ENCODE measurements at places on chromosomes 2 and 18. TPM values are rescaled to one million over a fixed set of nuclear protein-coding genes. Genes with fewer than 3 reads are reported as not detected.

PROM2 gene
- total RNA-seq: 16.5 TPM

C2orf15 gene
- total RNA-seq: 1.8 TPM

IL1RL2 gene
- total RNA-seq: 0.12 TPM

STK25 gene
- total RNA-seq: 66.2 TPM

DNA sequence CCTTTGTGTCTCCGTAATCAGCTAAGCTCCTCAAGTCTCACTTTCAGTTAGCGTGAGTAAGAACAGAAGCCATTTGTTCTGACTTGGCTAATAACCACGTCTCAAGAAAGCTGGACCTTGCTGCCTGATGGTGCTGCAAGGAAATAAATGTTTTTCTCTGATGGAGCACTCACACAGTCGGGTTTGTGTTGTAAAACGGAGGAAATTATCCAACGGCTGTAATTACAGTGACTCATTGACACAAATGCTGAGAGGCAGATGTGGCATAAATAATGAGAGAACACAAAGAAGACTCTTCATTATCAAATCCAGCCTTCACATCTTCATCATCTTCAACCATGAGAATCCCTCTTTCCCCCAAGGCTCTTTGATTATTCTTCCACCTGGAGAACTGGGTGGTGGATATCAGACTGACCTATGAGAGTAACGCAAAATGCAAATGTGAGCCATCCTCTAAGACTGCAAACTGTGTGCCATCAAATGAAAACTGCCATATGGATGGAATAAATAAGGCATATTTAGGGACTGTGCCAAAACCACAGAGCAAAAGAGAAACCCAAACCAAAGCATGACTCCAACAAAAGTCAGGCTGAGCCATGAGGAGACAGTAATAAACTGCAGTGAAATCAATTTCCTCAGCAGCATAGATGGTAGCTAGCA, 252.6 kb downstream of the RND3 start:
- DNase-seq: no peak

GRCh38 chr2:187338679-187339121, 109.4 kb downstream of the CALCRL start:
- no peak for DNase-seq

- DNase-seq: no peak
These were observed 587 bp downstream of the SUMO1 start for GRCh38 chr2:202237787-202238233.

DNA sequence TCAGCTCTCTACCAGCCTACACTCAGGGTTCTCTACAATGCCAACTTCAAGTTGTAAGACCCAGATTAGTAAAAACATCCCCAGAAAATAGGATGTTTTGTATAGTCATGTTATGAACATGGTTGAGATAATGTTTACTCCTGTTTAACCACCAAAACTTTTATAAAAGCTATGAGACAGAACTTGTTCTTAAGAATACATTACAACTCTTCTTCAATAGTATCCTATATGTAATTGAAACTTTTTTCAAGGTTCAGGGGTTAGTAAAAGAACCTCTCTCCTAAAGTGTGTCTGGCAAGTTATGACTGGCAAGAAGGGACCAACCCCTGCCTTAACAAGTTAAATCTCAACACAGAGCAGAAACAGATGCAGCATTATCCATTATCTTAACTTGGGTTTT, 118.8 kb upstream of the STK17B start:
- DNase-seq: no peak

- DNase-seq: no peak
These were observed 19.6 kb downstream of the EHD3 start for GRCh38 chr2:31253356-31254131.

DNA sequence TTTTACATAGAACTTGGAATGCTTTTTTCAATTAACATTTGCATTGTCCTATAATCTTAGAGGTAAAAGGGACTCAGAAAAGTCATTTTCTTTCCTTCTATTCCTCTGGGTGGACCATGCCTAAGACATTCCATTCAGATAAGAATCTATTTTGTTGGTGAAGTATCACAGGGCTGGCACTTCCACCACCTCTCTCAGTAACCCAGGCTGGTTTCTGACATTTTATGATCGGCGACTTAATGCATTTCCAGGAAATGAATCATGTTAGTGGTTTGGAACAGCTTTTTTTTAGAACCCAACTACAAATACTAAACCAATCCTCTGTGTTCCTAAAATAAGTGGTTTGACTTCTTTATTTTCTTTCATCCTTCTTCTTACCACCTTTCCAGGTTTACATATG, 27.0 kb downstream of the GAD1 start:
- DNase-seq: no peak

DNA sequence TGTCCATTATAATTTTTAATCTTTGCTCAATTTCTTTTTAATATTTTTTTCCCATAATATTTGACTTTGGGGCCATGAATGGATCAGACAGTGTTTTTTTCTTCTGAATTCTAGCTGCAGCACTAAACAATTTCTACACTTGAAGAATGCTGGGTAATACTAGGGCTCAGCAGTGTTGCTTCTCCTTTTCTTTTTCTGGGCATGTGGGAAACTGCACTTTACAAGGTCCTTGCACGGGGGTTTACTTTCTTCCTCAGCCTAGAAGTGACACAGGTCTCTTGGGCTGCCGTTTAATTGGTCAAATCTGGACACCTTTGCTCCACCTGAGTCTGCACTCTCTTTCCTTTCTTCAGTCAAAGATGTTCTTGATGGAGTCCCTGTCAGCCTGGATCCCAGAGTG, 135.4 kb upstream of the APCDD1 start:
- DNase-seq: no peak

All from pancreas (tissue), 10 donors.